ENCODE measurements at places on chromosomes 11 and 22. TPM values are rescaled to one million over a fixed set of nuclear protein-coding genes. Genes with fewer than 3 reads are reported as not detected.
A peak's percentile ranks its signal among the peaks of the same experiment; 100 is the strongest.

- no peak for DNase-seq
Measured at GRCh38 chr11:77069336-77069968, 2.7 kb downstream of the CAPN5 start.

GRCh38 chr22:45475063-45475747, 27.5 kb upstream of the FBLN1 start:
- peak; percentile 17 for DNase-seq

GRCh38 chr11:118193910-118194566, 17.6 kb upstream of the SCN2B start:
- no peak for DNase-seq

GRCh38 chr22:21108379-21109115, 62.8 kb downstream of the LRRC74B start:
- no peak for DNase-seq

DNA sequence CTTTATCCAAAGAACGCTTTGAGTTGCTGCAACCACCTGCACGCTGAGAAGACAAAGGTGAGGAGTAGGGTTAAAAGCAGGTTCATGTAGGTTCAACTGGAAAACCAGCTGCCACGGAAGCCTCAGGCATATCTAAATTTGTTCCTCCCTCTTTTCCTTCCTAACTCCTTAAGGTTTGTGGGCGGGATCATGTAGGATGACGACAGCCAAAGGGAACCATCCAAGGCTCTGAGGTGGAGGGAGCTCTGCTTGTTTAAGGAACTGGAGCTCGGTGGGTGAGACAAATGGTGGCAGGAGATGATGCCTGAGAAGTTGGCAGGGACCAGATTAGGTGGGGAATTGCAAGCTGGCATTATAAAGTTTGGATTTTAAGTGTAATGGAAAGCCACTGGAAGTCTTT, 60.3 kb downstream of the SPON1 start:
- DNase-seq, result no peak

DNA sequence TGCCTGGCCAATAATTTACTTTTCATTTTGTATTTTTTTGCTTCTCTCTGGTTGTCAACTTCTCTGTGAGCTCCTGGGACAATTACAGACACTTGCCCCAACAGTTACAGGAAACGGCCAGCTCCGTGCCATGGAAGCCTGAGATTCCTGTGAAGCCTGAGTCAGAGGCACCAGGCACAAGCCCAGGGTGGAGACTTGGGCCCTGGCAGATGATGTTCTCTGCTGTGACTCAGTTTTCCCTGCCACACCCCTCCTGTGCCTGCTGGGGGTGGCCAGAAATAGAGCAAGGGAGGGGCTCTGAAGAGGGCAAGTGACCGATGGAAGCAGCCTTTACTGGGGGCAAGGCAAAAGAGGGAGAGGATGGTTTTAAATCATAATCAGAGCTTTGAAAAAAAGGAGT, 4.9 kb downstream of the ATP5MGL start:
- no peak for DNase-seq

DNA sequence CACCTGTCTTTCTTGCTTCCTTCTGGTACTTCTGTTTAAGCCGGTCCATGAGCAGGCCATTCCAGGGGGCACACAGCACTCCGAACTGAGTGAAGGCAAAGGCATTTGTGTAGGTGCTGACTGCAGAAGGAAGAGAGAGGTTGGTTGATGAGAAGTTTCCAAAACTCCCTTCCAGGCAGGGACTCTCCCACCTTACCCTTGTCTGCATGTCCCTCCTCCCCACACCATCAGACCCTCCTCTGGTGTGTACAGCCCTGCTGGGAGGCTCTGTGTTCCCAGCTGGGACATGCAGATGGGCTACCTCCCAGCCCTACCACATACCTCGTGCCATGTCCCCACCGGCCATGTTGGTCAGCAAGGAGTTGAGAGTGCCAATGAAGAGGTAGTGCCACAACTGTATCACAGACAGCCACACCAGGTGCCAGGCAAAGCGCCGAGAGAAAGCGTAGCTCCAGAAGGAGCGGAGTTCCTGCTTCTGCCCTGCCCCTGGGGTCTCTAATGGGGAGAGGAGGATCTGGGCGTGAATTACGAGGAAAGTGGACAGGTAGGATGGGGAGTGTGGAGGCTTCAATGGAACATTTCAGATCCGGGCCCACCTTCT, 12.2 kb downstream of the SLC43A3 start:
- DNase-seq, result no peak

GRCh38 chr11:38721586-38722315, 2123.7 kb upstream of the RAG2 start:
- no peak for DNase-seq

DNA sequence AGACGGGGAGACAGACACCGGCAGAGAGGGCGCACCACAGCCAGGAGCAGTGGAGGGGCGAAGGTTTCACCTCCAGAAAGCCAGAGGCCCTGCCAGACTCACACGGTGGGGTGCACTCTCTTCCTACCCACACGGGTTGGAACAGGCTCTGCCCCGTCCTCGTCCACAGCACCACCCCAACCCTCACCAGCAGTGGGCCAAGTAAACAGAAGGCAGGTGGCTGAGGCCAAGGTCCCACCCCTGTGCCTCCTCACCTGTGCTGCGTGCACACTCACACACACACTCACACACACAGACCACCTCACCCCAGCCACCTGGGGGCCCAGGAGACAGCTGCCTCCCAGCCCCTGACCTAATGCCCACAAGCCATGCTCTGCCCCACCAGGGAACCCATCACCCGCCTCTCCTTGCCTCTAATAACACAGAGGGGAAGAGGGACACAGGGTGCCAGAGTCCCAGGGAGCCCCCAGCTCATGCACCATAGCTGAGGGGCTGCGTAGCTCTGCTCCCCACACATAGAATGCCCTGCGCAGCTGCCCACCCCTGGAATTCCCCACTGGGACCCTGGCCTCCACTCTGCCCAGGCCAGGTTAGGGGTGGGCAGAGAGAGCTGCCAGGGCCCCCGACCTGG, 3.1 kb downstream of the CYB5R3 start:
- DNase-seq, result no peak

DNA sequence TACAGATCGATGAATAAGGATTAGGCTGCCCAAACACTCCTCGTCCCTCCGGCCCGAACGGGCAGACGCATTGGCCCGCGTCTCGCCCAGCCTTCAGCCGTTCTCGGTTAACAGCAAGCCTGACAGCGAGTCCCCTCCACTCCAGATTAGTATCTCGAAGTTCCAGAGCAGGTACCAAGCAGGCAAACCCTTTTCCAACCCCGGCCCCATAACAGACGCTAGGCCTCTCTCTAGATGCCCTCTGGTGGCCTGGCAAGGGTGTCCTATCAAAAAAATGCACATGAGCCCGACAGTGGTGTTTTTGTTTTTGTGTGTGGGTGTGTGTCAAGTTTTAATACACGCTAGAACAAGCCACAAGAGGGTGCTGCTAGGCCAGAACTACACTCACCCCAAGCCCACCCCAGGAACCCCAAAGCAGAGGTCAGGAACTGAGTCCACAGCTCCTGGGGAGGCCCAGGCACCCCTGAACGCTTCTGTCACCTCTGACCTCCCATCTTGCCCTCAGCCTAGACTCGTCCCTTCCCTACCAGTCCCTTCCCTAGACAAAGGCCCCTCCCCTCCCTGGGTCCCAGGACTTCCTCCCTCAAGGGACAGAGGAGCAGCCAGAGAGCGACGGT, 658 bp upstream of the ARFGAP2 start:
- no peak for DNase-seq

DNA sequence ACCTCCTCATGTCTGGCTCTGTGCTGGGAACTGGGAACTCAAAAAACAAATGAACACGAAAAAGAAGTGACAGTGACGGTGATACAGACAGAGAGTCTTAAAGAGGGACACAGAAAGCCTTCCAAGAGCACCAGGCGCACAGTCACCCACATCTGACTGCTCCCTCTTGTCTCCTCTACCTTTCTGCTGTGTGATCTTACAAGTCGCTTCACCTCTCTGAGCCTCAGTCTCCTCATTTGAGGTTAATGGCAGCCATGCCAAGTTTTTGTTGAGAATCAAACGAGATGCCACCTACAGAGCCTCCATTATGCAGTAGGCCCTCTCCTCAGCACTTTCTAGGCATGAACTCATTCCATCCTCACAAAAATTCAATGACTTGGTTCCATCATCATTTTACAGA, 3.7 kb downstream of the LRRC32 start:
- DNase-seq, result peak; percentile 7

DNA sequence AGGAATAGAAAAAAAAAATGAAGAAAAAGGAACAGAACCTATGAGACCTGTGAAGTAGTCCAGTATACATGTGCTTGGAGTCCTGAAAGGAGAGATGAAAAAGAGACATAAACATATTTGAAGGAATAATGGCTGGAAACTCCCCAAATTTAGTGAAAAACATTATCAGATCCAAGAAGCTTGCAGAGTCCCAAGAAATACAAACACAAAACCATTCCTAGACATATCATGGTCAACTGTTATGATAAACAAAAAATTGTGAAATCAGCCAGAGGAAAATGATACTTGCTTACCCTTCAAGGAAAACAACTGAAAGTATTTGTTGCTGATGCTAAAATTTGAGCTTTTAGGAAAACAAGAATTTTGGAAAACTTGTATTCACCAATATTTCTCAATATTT, 250.1 kb downstream of the DDX10 start:
- no peak for DNase-seq

DNA sequence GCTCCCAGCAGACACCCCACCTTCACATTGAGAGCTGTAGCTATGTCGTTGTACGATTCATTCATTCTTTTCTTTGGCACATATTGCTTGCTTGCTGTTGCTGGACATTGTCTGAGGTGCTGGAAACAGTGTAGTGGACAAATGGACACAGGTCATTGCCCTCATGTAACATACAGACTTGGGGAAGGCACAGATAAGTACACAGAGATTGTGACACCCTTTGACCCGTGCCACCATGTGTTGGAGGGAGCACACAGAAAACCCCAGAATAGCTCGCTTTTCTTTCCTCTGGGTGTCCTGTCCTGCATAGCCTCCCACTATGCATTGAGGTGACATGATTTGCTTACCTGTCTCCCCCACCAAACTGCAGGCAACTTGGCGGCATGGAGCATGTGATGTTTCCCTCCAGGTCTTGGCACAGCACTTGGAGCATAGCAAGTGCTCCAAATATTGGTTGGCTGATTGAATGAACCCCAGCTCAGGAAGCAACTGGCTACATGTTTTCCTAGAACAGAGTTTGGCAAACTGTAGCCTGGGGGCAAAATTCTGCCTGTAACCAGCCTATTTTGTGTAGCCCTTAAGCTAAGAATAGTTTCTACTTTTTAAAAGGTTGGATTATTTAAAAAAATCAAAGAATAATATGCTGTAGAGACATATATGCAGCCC, 30.9 kb upstream of the NECTIN1 start:
- DNase-seq, result no peak

- no peak for DNase-seq
Measured at GRCh38 chr11:58629857-58630256, 7.4 kb downstream of the CNTF start.

- peak; percentile 21 for DNase-seq
Measured at GRCh38 chr11:66848671-66849500, 5.6 kb downstream of the RCE1 start.

DNA sequence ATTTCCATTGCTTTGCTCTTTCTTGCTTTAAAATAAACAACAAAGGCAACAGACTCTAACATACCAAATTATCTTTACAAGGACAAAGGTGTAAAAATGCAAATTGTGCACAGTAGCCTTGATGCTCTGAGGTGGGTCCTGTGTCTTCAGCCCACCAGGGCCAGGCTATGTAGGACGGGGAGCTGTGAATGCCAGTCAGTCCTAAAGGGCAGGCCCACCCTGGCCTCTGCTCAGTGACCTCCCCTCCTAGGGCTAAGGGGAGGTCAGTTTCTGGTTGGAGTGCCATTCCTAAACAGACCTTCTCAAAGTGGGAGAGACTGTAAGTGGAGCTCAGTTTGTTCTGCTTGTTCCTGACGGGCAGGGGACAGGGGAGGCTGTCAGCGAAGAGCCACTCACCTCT, 78.0 kb upstream of the SUSD2 start:
- no peak for DNase-seq

DNA sequence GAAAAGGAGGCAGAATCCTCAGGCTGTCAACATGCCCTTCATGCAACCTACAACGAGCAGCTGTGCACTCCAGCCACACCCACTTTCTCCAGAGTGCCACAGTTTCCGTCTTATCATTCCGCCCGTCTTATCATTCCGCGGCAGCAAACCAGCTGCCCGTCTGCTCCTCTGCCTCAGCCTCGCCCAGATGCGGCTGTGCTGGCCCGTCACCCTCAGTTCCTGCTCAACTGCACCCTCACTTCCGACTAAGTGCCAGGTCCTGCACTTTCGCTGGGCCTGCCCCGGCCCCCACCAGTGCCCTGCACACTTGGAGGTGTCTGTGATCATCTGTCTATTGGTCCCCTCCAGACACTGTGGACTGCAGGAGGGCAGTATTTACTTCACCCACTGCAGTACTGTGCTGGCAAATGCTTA, 43.7 kb downstream of the MICAL3 start:
- no peak for DNase-seq

DNA sequence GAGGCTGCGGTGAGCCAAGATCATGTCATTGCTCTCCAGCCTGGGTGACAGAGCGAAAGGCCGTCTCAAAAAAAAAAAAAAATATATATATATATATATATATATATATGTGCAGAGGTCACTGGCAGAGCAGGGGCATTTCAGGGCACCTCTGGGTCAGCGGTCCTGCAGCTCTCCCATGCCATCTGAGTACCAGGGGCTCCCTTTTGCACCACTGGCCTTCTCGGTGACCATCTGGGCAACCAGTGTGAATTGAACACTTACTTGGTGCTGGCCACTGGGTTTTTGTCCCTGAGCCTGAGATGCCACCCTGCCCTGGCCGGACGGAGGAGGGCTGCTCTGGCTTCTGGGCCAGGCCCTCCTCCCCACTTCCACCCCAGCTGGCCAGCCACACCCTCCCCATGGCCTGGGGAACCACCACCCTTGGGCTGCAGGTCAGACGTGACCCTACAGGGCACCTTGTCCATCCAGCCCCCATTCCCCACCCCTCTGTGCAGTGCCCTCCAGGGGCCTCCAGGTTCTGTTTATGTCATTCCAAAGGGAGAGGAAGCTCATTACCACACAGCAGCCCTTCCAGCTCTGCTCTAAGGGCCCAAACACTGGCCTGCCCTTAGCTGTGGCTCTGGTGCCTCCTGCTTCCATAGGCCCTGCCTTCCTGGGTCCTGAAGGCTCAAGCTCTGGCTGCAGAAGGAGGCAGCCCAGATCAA, 10.3 kb downstream of the MAPK8IP1 start:
- DNase-seq, result no peak

DNA sequence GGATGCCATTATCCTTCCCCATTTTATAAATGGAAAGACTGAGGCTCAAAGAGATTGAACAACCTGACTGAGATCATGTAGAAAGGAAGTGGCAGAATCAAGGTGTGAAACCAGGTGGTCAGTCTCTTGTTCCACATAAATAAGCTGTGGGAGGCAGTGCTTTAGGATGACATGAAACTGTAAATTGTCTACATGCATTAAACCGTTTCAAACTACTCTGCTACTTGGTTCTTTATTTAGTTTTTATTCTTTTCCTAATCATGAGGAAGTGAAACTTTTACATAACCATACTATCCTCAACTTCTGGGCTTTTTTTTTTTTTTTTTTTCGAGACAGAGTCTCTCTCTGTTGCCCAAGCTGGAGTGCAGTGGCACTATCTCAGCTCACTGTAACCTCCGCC, 34.9 kb downstream of the CADM1 start:
- DNase-seq, result no peak

LSP1 gene
- 6.0 TPM for polyA plus RNA-seq

TNNT3 gene
- polyA plus RNA-seq, result 9.0 TPM

OR8A1 gene
- not detected for polyA plus RNA-seq

ELFN2 gene
- polyA plus RNA-seq, result 0.05 TPM

TP53AIP1 gene
- polyA plus RNA-seq, result 0.02 TPM

LDLRAD3 gene
- 17.1 TPM for polyA plus RNA-seq
